NCI-H1048 (cell line): ENCODE measurements at places on chromosomes 11 and 22.

- no peak for DNase-seq
These were observed 17.3 kb downstream of the SCARF2 start for GRCh38 chr22:20420157-20420842.

DNA sequence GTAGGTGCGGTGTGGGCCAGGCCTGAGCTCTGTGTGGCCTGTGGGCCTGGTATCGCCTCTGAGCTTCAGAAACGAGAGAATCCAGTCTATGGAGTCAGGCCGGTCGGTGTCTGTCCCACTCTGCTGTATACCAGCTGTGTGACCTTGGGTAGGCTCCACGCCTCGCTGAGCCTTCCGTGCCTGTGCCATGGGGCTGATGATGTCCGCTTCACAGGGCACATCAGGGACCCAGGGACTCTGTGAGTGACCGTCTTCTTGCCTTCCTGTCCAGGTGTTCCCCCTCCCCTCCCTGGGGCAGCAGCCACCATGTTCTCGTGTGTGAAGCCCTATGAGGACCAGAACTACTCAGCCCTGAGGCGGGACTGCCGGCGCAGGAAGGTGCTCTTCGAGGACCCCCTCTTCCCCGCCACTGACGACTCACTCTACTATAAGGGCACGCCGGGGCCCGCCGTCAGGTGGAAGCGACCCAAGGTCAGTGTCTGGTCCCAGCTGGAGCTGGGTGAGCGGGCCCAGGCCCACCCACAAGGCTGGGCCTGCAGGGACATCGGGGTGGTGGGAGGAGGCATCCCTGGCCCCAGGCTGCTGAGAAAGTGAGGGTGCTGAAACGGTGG lies 17.9 kb downstream of the CAPN5 start:
- no peak for DNase-seq

GRCh38 chr22:20436768-20437612 lies 635 bp downstream of the SCARF2 start:
- no peak for DNase-seq

DNA sequence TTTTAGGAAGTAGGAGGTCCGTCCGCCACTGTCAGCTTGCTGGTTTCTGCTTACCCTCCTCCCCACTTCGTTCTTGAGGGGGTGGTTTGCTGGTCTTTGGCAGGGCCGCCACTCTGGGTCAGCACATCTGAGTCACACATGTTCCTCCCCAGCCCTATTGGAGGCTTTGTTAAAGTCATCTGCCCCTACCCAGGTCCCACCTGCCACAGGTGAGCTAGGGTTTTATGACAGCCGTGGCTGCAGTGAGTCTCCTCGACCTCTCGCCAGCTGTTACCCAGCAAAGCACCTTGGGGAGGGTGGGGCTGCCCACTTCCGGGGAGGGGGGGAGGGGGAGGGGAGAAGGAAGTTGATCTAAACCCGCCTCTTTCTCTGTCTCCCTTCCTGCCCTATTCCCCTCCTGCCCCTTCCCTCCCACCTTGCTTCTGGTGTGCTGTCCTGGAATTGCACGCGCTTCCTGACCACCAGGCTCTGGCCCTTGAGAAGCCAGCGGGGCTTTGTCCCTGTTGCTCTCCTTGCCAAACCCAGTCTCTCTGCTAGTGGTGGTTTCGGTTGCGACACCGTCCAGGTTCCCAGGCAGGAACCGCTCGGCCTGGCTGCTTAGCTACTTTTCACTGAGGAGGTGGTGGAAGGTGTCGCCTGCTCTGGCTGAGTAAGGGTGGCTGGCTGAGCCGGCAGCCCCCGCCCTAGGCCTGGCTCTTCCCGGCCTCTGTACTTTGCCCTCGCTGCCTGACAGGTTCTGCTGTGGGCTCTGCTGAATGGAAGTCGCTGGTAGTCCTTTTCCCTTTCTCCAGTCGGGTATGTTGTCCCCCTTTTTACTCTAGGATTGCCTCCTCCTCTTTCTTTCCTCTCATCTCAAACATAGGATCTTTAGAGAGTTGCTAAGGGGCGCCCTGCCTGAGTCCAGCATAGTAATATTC lies 28.5 kb downstream of the RCOR2 start:
- DNase-seq: no peak

- DNase-seq: no peak
These were observed 39.6 kb downstream of the BCR start for GRCh38 chr22:23219822-23220484.

DNA sequence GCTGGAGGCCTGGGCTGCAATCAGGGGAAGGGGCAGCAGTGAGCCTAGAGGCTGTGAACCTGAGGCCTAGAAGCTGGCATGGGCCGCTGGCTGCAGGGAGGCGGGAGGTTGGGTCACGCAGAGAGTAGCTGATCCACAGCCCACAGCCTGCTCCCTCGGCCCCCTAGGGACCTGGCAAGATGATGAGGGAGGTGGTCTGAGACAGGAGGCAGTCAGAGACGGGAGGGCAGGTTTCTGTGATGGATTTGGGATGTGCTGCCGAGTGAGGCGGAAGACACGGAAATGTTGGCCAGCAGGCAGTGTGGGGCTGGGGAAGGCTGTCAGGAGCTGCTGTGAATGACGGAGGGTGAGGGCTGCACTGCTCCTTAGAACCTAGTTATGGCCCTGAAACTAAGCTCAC lies 22.7 kb downstream of the LRFN4 start:
- DNase-seq: no peak

- DNase-seq: no peak
These were observed 8.2 kb upstream of the PGA3 start for GRCh38 chr11:61194981-61195695.

DNA sequence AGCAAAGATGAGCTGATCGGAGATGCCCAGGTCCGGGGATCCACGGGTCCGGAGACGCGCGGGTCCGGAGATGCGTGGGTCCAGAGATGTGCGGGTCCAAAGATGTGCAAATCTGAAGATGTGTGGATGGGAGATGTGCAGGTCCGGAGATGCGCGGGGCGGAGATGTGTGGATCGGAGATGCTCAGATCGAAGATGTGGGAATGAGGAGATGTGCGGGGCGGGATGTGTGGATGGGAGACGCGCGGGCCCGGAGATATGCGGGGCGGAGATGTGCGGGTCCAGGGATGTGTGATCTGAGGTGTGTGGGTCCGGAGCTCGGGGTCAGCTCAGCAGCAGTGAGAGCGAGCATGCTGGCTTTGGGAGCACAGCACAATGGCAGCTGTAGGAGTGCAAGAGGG lies 35.5 kb downstream of the CDPF1 start:
- DNase-seq: no peak

DNA sequence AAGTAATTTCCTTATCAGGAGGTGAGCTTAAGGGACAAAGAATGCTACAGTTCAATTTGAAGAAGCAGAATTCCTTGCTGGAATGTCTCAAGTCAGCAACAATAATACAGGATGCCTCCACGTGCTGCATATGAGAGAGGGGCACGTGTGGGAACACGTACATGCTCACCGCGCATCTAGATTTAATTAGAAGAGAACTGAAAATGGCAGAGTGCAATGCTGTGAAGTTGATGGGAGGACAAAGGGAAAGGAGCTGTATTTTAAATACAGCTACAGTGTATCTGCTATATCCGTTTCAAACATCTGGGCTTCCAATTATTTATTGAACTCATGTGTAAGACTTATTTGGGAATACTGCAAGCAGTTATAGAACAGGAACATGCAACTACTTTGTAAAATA lies 328.7 kb downstream of the SOX6 start:
- no peak for DNase-seq

GRCh38 chr11:66345316-66345649 lies 379 bp upstream of the BRMS1 start:
- no peak for DNase-seq

- no peak for DNase-seq
These were observed 12.5 kb downstream of the FLRT1 start for GRCh38 chr11:64048042-64048854.

DNA sequence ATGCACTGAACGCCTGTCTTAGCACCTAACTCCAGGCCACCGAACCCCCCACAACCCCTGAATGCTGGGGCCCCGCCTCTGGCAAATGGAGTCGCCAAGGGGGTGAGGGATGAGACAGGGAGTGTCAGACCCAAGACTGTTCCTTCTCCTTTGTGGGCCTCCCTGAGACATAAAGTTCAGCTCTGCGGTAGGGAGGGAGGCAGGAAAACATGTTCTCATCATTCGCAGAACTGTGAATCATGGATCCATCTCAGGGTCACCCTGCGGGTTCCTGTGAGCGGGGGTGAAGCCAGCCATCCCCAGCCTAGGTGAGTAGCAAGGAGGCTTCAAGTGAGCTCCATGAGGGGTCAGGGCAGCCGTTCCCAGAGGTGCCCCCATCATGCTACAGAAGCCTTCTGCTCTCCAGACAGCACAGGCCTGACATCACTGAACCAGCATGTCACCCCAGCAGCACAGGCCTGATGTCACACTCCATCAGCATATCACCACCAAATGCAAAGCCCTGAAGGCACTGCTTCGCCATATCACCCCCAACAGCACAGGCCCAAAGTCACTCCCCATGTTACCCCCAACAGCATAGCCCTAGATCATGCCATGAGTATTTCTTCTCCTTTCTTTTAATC lies 27.2 kb downstream of the TMPRSS6 start:
- no peak for DNase-seq

GRCh38 chr22:50308597-50308935 lies 1.1 kb upstream of the PLXNB2 start:
- DNase-seq: no peak

DNA sequence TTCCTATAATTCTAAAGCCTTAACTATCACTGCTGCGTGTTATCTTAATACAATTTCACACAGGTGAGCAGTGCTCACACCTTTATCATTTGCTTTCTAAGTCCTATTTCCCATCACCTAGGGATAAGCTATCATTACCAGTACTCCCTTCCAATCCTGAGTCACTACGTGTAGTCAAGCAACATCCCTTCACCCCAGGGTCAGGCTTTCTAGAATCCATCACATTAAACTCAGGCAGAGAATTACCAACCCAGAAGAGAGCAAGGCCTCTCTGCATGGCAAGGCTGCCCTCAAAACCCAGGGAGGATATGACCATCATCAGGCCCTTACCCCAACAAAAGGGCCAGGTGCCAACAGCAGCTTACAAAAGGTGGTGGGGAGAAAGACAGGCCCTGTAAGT lies 9.8 kb downstream of the PACSIN2 start:
- no peak for DNase-seq

DNA sequence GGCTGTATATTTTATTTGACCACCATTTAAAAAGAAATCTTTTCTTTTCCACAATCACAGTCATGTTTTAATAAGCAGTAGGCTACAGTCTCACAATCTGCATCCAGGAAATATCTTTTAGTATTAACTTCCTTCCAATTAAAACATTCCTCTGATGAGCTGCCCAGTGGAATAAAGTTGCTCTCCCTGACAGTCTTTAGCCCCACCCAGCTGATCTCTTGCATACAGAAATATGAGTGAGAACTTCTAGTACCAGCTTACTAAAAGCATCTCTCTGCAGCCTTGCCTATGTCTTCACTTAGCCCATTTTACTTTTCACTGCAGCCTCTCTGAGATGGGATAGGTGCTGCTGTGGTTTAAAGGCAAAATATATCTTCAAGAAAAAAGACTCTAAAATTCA lies 143.4 kb upstream of the ANO3 start:
- no peak for DNase-seq

DNA sequence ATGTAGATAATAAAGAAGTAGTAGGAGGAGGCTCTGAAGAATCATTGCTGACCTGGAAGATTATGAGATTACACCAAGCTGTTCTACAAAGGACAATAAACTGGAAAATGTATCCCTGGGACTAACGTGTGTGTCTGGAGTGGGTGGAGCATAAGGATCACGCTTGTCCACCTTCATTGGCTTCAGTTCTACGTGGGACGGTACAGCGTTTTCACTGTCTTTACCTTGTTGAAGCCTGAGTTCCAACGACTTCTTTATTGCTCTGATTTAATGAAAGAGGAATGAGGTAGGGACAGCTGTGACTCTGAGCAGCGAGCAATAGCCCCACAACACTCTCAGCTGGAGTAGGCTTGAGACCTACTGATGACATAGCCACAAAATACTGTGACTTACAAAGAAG lies 87.0 kb downstream of the ARHGAP42 start:
- DNase-seq: no peak

GRCh38 chr11:70110538-70111055 lies 32.5 kb downstream of the ANO1 start:
- DNase-seq: no peak

DNA sequence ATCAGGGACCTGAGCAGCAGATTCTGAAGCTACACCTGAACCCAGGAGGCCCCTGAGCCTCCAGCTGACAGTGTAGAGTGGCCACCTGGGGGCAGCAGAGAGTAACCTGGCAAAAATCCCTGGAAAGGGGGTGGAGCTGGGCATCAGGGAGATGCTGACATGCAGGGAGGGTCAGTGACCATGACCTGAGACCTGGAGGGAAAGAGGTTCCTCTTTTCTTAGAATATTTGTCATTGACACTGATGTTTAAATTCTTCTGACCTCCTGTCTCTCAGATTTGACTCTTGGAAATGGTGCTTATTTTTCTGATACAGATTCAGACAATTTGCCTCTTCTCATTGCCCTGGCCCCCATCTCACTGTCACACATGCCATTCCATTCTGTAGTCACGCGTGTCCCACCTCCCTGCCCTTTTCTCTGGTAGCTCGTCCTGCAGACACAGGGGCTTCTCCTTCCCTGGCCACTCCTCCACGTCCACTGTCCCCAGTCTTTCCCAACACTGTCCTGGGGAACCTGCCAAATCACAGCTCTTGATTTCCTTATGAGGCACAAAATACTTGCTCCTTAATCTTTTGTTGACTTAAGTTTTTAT lies 117.2 kb upstream of the IGLL5 start:
- no peak for DNase-seq

DNA sequence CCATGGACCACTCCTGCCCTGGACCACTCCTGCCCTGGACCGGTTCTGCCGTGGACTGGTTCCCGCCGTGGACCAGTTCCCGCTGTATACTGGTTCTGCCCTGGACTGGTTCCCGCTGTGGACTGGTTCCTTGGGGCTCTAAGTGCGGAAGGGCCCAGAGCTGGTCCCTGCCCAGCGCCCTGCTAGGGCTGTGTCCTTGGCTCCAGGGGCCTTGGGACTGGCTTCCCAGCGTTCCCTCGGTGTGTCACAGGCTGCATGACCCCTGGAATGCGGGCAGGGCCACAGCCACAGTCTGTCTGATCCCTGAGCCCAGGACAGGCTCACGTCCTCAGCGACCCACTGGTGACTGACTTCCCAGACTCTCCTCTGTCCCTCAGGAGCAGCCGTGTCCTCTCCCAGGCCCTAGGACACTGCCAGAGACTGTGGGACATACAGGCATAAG lies 412.2 kb downstream of the TBC1D22A start:
- no peak for DNase-seq

- no peak for DNase-seq
These were observed 30.4 kb downstream of the IMMP1L start for GRCh38 chr11:31479066-31479465.

- DNase-seq: no peak
These were observed 766.3 kb upstream of the RAG2 start for GRCh38 chr11:37364246-37364839.

GRCh38 chr22:37559901-37560607 lies at the start of gene CDC42EP1:
CDC42EP1 (plus strand) TSS chr22:37560480; CDS start chr22:37566350, 5,870 bp downstream.
- DNase-seq: no peak
